AG10803 (cell line): ENCODE measurements at places on chromosomes 7 and 10.

GRCh38 chr7:7720750-7721621 is 2.6 kb upstream of the RPA3 start:
- DNase-seq, result no peak

DNA sequence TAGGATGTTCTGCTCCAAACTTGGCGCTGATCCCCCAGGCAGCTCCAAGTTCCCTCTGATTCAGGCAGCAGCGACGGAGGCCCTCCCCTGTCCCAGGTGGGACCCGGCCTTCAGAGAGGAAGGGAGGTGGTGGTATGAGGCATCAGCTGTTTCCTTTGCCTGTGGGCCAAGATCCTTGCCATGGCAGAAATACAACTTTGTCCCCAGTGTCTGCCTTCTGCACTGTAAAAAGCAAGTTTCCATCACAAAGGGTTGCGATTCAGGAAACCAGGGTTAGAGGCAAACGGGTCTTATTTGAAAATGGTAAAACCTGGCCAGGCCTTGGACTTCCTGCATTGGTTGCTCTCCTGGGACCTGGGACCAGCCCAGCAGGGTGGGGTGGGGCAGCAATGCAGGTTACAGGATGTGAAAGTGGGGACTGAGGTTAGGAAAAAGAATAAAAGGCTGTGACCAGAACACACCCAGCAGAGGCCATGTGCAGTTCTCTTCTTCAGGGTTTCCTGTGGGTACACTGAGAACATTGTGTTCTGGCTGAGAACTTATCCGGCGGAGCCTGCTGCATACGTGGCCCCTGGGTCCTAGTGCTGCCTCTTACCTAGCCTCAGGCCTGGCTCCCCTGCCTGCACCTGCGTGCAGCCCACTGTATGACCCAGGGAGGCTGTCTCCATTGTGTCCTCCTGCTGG is 25.1 kb upstream of the DDIT4 start:
- DNase-seq, result no peak

GRCh38 chr10:1424648-1425047 is 312.7 kb downstream of the ADARB2 start:
- no peak for DNase-seq

DNA sequence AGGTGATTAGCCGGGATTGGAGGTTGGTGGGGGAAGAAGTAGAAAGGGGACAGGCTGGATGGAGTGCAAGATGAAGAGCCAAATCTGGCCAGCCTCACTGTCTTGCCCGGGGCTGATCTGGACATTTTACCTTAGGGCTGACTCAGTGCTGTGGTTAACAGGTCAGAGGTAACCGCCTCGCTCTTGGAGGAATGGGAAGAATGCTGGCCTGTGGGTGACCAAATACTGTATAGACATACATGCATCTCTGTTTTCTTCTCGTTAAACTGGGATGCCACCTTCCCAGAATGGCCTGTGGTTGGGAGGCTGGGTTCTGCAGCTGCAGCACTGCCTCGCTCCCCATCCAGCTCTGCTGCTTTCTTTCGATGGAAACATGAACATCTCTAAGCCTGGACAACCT is 120.0 kb downstream of the SEC23IP start:
- no peak for DNase-seq

- DNase-seq, result no peak
Measured at GRCh38 chr10:131556897-131557495, 245.5 kb upstream of the TCERG1L start.

DNA sequence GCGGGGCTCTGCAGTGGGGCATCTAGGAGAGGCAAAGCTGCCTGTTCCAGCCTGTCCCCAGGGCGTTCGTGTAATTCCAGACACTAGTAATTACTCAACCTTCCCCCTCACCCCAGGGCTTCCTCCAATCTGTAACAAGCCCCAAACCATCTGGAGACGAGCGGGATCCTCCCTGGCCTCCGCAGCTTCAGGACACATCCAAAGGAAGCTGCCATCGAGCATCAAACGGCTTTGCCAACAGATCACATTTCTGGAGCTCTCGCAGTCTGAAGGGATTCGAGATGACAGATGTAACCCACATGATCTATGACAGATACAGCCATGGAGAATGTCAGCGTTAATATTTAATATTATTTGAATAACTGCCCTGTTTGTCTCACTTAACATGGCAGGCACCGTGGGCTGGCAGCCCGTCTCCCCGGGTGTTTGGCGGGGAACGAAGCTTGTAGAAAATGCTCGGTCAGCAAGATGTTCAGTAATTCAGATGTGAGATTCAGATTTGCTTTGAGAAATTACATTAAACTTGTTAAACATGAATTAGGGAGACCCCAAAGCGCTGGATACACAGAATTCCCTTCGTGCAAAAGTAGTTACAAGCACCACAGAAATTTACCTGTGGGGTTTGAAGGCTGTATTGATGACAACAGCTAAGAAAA is 108.5 kb upstream of the C7orf33 start:
- no peak for DNase-seq

DNA sequence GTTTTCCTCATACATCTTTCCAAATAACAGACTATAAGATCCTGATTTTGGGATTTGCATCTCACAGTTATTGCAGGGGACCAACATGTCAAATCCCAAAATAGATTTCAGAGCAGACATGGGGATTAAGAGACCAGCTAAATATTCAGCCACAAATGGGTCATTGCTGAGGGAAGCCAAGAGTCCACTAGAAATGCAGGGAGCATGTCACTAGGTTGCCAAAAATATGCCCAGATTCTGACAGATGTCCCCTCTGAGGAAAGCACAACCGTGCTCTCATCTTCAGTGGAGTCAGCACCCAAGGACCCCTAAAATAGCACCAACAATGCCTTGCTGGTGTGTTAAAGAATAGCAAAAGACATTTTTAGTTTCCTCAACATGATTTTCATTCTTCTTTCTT is 56.2 kb upstream of the AGK start:
- no peak for DNase-seq

GRCh38 chr7:80272560-80273239 is 138.1 kb downstream of the GNAI1 start:
- DNase-seq, result no peak

- DNase-seq, result no peak
Measured at GRCh38 chr7:22843681-22844309, 21.1 kb upstream of the TOMM7 start.

- DNase-seq, result peak; percentile 9
Measured at GRCh38 chr10:18087355-18087754, 52.9 kb upstream of the CACNB2 start.

DNA sequence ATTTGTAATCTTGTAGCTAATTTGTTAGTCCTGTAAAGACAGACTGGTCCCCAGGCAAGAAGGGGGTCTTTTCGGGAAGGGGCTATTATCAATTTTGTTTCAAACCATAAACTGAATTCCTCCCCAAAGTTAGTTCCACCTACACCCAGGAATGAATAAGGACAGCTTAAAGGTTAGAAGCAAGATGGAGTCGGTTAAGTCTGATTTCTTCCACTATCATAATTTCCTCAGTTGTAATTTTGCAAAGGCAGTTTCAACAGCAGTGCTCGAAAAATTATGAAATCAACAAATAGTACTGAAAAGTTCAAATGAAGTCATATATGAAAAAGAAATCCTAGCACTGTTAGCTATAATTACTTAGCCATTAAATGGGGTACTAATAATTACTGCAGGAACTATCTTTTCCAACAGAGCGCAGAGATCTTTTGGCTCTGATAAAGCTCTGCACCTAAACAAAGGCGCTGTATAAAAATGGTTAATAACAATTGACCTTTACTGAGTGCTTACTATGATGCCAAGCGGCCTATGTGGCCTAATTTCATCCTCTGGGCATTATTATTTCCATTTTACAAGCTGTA is 756 bp upstream of the SEC24C start:
- no peak for DNase-seq

GRCh38 chr10:127928021-127928806 is 21.3 kb downstream of the PTPRE start:
- peak; percentile 38 for DNase-seq
